ENCODE measurements at places on chromosomes 1 and 21.

GRCh38 chr21:42537106-42537742 is 23.6 kb downstream of the SLC37A1 start:
- peak; percentile 29 for DNase-seq

DNA sequence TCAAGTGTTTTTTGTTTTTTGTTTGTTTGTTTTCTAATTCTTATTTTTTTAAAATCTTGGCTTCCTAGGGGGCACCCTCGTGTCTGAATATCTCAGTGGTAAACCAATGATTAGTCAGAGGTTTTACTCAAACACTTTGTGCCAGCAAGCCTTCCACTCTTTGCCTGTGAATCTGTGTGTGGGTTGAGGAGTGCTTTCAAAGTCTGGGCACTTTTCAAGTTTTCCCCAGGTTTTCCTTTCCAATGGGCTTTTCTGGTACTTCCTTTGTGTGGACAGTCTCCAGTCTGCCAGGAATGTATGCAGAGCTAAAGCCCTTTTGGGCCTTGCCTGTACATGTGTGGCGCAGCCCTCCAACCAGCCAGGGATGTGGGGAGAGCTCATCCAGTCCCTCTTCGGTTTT is 9.7 kb upstream of the PPIE start:
- DNase-seq = no peak

DNA sequence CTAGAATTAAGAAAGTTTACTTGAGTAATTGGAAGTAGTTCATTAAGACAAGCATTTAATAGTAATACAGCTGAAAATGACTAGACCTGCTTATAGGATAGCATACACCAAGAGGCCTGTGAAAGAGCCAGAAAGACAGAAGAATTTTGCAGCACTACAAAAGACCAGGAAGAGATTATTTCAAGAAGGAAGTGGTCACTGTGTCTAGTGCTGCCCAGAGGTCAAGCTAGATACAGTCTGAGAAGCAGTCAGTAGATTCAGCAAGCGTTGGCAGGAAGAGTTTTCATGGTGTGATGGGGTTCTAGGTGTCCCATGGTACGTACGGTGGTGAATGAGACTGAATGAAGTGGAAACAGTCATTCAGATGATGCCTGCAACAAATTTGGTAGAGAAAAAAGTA is 31.5 kb downstream of the RGS8 start:
- DNase-seq = no peak

DNA sequence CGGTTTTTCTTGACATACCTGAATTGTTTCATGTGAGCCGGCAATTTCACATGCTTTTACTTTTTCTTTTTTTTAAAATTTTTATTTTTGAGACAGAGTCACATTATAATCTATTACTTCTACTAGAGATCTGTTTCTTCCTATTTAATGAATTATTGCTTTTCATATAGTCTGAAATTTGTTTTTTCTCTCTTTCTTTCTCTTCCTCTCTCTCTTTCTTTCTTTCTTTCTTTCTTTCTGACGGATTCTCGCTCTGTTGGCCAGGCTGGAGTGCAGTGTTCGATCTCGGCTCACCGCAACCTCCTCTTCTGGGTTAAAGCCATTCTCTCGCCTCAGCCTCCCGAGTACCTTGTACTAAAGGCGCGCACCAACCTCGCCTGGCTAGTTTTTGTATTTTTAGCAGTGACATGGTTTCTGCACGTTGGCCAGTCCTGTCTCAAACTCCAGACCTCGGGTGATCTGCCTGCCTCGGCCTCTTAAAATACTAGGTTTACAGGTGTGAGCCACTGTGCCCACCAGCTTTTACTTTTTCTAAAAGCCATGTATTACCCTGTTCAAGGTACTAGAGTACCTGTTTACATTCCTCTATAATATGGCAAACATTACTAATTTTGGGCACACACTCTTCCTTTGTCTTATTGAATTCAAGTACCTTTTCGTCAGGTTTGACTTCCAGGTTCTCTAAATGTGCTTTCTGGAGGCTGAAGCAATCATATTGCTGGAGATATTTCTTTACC is 86.5 kb upstream of the RHOU start:
- no peak for DNase-seq

- DNase-seq = peak; percentile 48
Observed at GRCh38 chr1:203342192-203342940, 8.6 kb downstream of the FMOD start.

- peak; percentile 90 for DNase-seq
Observed at GRCh38 chr1:201982623-201983379, at the start of gene RNPEP. Gene RNPEP, plus strand, starts transcription at chr1:201982648. Its CDS starts 19 bp downstream, at chr1:201982667.

DNA sequence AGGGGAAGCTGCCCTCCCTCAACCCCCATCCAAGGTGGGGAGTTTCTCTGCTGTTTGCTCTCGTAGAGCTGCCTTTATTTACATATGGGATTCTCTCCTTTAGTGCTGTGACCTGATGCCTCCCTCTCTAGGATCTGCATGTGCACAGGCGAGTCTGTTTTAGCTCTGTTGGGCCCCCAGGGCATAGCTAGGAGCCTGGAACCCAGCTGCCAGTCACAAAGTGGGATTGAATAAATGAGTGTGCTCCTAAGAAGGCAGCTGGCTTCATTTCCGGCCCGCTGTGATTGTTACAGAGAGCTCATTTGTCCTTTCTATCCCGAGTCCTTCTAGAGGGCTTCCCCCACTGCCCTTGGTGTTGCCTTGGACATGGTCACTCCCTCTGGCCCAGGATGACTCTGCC is 176.6 kb downstream of the GRIK3 start:
- no peak for DNase-seq

- DNase-seq = no peak
Observed at GRCh38 chr21:22416555-22416954, 1418.3 kb downstream of the NCAM2 start.

DNA sequence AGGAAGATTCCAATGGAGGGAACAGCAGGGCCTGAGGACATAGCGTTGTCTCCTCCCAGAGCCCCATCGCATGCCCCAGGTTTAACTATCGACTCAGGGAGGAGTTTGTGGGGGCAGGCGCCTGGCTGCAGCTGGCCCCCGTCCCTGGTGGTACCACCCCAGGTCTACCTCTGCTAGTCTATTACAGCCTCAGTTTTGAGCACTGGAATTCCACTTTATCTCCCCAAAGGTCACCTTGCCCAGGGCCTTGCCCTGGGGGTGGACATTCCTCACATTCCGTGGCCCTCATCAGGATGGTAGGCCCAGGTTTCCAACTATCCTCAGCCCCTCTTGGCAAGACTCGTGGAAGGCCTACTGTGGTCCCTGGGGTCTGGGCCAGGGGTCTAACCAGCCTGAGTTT is 65.4 kb upstream of the SSBP3 start:
- DNase-seq = no peak

- DNase-seq = peak; percentile 43
Observed at GRCh38 chr1:63148825-63149645, 173.3 kb upstream of the FOXD3 start.

GRCh38 chr1:21255284-21255942 is 34.9 kb downstream of the ECE1 start:
- peak; percentile 91 for DNase-seq

DNA sequence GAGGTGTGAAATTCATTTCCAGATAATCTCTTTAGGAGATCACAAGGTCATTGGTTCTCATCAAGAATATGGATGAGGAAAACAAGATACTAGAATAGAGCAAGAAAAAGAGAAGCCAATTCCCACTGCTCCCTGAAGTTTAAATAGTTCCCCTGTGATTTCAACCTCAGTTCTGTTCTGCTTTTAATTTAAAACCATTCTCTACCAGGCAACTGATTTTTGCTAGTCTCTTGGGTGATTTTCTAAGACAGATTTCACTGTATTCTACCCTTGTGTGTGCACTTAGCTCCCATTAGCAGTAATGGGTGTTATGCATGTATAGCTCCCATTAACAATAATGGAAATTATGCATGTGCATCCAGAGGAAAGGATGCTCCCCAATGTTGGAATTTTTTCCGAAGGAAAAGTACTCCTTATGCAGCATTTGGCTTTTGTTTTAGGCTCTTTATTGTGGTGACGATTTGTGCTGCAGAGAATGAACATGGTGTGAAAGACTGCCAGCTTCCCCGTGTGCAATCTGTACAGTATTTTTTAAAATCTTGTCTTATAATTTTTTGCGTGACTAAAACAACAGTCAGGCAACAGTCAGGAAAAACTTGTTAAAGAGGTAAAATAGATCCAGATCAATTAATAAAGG is 144.0 kb upstream of the ZRANB2 start:
- no peak for DNase-seq

GRCh38 chr1:68344208-68344607 is 105.5 kb downstream of the RPE65 start:
- DNase-seq = no peak

DNA sequence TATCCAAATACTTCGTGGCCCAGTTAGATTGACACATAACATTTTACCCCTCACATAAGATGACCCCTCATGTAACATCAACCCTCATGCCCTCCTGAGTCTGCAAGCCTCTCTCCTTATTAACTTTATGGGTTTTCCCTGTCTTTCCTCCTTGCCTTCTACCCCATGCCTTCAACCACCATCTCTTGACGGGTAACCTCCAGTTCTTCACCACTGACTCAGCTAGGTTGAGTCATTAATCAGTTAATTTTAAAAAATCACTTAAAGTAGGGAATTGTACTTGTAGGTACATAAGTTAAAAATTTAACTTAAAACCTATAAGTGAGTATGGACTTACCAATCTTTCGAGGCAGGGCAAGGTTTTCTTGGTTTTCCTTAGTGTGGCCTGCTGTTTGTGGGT is 330.7 kb downstream of the CAMTA1 start:
- no peak for DNase-seq

- no peak for DNase-seq
Observed at GRCh38 chr1:98056781-98057180, 135.9 kb upstream of the DPYD start.

- no peak for DNase-seq
Observed at GRCh38 chr1:201742955-201743805, 85.8 kb upstream of the IPO9 start.

- peak; percentile 67 for DNase-seq
Observed at GRCh38 chr1:192506741-192507155, 68.8 kb upstream of the RGS1 start.

DNA sequence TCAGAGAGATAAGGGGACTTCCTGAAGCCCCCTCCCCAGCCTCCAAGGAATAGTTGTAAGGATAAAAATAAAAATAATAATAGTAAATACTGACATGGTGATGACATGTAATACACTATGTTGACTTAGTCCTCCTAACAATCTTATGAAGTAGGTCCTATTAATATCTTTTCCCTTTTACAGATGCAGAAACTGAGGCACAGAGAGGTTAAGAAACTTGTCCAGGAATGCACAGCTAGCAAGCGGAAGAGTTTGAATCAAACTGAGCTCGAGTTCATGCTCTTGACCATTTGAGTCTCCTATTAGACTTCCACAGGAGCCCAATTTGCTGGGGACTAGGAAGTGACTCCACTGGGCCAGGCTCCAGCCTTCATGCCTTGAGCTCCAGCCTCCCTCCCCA is 194.8 kb downstream of the GRIK3 start:
- no peak for DNase-seq

- DNase-seq = peak; percentile 65
Observed at GRCh38 chr1:228798035-228798434, 62.8 kb downstream of the RHOU start.

GRCh38 chr21:39712976-39713375 is 32.0 kb upstream of the IGSF5 start:
- no peak for DNase-seq

GRCh38 chr1:239098400-239099037 is 287.8 kb upstream of the CHRM3 start:
- DNase-seq = no peak

- peak; percentile 66 for DNase-seq
Observed at GRCh38 chr21:26715878-26716506, 129.2 kb downstream of the ADAMTS1 start.

- peak; percentile 66 for DNase-seq
Observed at GRCh38 chr1:84301004-84301784, at the start of gene SAMD13. Gene SAMD13, plus strand, starts transcription at chr1:84301708. Its CDS starts 1,527 bp downstream, at chr1:84303235.

- no peak for DNase-seq
Observed at GRCh38 chr1:45429561-45430159, 61.3 kb downstream of the TESK2 start.

DNA sequence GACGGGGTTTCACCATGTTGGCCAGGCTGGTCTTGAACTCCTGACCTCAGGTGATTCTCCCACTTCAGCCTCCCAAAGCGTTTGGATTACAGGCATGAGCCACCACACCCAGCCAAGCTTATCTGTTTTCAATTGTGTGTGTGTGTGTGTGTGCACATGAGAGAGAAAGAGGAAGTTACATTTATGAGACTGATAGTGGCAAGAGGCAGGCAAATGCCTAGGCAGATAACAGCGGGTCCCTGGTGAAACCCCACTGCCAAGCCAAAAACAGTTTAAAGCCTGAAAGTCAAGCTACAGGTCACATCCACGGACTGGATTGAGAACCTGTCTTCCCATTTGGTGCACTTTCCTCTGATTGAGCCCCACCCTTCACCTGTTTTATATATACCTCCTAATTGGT is 35.1 kb upstream of the IFNGR2 start:
- DNase-seq = no peak

- peak; percentile 38 for DNase-seq
Observed at GRCh38 chr21:14862794-14863720, 201.7 kb downstream of the NRIP1 start.

GRCh38 chr1:185044981-185045813 is at the start of gene RNF2:
Gene RNF2, plus strand, starts transcription at chr1:185045558. Its CDS starts 41,996 bp downstream, at chr1:185087554.
- peak; percentile 79 for DNase-seq

- DNase-seq = no peak
Observed at GRCh38 chr1:15176120-15176519, 22.6 kb downstream of the TMEM51 start.

GRCh38 chr1:67780637-67781036 is 52.6 kb downstream of the GNG12 start:
- no peak for DNase-seq

GRCh38 chr1:240237305-240237721 is 145.6 kb downstream of the FMN2 start:
- DNase-seq = peak; percentile 81

- DNase-seq = peak; percentile 61
Observed at GRCh38 chr1:206544562-206545257, 37.4 kb downstream of the RASSF5 start.

DNA sequence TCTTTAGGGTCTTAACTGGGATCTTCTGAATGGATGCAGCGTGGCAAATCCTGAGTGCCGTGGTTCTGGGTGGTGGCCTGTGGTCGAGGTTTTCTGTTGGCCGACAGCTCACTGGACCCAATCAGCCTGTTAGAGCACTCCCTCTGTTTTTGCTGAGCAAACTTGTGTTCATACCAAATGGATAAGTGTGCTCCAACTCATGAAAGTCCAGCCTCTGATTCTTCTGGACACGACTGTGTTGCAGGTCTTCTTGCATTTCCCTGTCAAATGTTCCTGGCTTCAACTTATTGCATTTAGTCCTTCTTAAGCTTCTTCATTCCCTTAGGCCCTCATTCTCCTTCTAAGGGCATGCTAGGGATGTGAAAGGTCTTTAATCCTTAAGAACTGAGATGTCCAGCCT is 63.7 kb downstream of the AJAP1 start:
- DNase-seq = no peak

- no peak for DNase-seq
Observed at GRCh38 chr1:2024887-2025286, 5.7 kb downstream of the GABRD start.
